SK-N-DZ (cell line): ENCODE measurements at places on chromosomes 7 and 10.

GRCh38 chr7:8277394-8277982 lies 15.5 kb upstream of the ICA1 start:
- DNase-seq = no peak

DNA sequence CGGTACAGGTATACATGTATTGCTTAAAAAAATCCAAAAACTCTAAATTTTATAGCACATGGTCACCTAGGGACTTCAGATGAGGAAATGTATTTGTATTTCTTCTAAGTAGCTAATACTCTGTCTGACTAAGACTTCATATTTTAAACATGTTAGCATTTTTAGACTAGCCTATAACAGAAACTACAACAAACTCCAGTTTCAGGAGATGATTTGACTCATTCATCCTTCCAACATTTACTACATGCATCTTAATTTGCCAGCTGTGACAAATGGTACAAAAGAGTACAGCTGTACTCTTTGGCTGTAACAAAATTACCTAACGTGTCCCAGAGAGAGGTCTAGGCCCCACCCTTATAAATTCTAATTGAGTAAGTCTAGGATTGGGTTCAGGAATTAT lies 22.2 kb downstream of the TMEM209 start:
- no peak for DNase-seq

DNA sequence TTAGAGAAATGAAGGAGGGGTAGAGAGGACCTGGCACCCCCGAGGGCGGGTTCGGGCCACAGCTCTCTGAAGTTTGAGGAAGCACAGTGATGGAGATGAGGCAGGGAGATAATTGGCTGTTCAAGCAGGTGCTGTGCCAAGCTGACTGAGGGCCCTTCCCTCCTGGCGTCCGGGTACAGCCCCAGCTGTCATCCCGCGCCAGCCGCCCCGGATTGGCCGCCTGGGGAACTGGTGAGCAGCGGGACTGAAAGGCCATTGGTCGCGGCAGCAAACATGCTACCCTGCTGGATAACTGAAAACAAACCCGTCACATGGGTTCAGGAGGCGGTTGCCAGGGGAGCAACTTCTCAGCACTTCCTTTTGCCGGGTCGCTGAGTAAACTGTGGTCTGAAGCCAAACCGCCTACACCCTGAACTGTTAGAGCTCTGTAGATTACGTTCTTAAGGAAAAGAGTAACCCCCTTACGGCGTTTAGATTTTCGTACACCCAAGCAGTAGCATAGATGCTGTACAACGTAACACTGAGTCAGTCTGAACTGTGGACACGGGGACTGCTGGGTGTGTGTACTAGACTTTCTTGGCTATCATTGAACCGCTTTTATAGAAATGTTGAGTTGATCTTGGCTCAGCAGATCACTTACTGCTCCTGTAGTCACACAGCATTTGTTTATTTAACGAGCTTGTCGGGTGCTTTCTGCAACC lies 1.3 kb downstream of the INSIG1 start:
- peak; percentile 89 for DNase-seq

GRCh38 chr10:69413221-69413865 lies 3.4 kb downstream of the TACR2 start:
- peak; percentile 61 for DNase-seq

GRCh38 chr10:13993169-13993568 lies 337.6 kb downstream of the FRMD4A start:
- no peak for DNase-seq

- DNase-seq = no peak
These were observed 31.3 kb downstream of the KIAA1217 start for GRCh38 chr10:24240041-24240751.

DNA sequence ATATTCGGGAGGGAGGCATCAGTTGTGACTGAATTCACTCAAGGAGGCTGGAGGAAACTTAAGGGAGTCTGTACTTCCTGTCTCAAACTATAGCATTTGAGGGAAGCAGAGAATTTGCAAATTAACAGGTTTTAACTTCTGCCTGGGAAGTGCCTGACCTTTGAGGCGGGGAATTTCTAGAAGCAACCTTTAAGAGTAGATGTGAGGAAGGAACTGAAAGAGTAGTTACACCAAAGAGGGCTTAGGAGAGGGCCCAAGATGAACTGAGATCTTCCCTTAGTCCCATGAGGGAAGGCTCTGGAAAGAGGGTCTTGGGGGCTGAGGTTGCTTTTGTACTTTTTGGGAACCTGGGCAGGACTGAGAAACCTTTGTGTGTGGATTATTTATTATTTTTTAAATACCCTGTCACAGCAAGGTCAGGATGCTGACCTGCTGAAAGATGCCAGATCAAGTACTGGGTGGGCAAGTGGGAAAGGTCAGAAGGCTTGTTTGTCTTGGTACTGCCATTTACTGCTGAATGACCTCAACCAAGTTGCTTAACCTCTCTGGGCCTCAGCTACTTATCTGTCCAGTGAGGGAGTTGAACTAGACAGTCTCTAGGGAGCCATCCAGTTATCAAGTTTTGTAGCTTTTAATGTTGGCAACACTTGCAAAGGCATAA lies 2.4 kb downstream of the GPR158 start:
- no peak for DNase-seq

DNA sequence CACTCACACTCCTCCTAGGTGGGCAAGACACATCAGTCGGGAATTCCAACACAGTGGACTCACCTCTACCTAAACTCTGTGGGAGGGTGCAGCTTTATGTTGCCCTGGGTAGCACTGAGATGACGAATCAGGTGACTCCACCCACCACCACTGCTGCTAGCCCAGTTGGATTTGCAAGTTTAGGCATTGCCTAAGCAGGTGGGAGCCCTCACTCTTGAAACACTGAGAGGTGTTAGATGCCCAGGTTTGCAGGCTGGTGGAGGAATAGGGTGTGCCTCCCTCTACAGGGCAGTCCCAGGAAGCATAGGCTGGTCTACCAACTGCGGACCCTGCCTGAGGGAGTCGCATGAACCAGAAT lies 708.9 kb downstream of the POM121L12 start:
- DNase-seq = no peak

DNA sequence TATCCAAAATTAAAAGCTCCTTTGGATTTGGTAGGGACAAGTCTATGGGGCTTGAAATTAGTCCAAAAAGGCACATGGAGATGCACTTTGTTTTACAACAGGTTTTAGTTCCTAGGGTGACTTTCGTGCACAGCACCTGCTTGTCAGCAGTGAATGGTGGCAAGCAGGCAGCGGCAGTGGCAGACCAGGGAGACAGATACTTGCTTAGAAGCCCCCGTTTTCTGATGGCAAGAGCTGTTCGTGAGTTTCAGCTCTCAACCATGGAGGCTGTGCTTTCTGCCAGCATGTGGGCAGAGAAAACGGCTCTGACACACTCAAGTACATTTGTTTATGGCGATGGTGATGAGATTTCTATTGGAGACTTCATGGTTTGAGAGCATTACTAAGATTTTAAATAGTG lies 61.7 kb upstream of the SHH start:
- no peak for DNase-seq

- no peak for DNase-seq
These were observed 761.7 kb downstream of the GRID1 start for GRCh38 chr10:85604884-85605283.

- DNase-seq = peak; percentile 47
These were observed 1139.4 kb downstream of the XPNPEP1 start for GRCh38 chr10:108783897-108784296.

DNA sequence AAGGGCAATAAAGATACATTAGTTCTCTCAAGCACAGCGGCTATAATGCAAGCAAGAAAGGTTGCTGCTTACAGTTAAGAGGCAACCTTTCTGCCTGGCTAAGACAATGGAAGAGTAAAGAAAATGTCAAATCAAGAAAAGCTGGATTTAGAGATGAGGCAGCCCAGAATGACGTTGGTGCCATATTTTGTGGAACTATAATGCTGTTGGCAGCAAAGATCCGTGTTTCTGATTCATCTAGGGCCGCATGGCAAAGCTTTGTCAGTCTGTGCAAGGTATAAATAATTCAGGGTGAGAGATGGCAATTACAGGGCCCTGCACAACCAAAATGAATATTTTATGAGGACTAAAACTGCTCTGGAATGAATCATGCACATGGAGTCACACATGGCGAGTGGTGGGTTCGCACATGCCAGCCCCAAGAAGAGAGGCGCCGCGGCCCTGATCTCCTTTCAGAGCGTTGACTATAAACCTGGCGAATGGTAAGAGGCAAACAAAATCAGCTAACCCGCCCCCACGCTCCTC lies 76.6 kb downstream of the EBF3 start:
- no peak for DNase-seq

GRCh38 chr10:96168546-96168945 lies 38.4 kb downstream of the ZNF518A start:
- no peak for DNase-seq

DNA sequence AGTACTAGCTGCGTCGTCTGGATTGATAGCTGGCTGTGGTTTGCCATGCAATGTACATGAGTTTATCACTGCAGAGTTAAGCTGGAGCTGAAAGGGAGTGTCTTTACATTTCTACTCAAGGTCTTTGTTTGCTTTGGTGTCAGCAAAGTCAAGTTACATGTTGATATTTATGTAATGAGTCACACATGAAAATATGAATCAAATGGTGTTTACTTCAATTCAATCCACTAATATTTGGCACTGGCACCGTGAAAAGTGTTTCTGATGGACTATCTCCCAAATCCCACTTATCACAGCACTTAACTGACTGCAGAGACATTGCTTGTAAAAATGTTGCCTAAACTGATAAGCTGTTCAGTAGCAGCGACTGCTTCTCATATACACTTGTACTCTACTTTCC lies 395.9 kb downstream of the TFEC start:
- DNase-seq = no peak

DNA sequence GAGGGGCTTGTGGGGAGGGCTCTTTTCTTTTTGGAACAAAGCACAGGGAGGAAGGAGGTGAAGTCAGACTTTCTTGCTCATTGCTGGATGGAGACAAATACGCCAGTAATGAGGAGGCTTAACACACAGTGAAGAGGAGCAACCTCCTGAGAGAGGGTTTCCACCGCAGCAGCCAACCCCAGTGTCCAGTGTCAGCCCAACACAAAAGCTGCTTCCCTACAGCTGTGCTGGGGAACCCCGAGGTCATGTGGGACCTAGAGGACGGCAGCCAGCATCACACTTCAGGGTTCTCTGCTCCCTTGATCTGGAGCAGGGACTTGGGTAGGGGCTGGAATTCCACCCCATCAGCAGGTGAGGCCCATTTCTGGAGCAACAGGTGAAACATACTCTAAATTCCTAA lies 7.7 kb downstream of the BLNK start:
- DNase-seq = no peak

- no peak for DNase-seq
These were observed 58.1 kb upstream of the CTTNBP2 start for GRCh38 chr7:117931314-117931713.

GRCh38 chr10:108450280-108450679 lies 1285.8 kb upstream of the SORCS1 start:
- no peak for DNase-seq

GRCh38 chr7:45173596-45174327 lies 16.2 kb downstream of the RAMP3 start:
- DNase-seq = no peak

- DNase-seq = no peak
These were observed 31.3 kb downstream of the C10orf105 start for GRCh38 chr10:71688256-71688655.

DNA sequence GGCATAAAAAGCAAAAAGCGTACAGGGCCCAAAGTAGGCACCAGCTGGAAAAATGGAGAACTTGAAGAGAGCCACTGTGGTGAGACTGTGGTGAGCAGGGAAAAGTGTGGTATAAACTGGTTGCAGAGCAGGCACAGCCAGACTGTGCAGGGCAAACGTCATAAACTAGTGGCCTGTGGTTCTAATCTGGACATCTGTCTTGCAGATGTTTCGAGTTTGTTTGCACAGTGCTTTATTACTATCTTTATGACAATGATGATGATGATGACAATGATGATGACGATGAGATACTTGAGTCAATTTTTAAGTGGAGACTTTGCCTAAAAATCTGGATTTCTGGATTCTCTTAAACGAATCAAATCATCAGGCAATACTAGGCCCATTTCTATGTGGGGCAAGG lies 45.7 kb downstream of the SEMA3C start:
- no peak for DNase-seq

DNA sequence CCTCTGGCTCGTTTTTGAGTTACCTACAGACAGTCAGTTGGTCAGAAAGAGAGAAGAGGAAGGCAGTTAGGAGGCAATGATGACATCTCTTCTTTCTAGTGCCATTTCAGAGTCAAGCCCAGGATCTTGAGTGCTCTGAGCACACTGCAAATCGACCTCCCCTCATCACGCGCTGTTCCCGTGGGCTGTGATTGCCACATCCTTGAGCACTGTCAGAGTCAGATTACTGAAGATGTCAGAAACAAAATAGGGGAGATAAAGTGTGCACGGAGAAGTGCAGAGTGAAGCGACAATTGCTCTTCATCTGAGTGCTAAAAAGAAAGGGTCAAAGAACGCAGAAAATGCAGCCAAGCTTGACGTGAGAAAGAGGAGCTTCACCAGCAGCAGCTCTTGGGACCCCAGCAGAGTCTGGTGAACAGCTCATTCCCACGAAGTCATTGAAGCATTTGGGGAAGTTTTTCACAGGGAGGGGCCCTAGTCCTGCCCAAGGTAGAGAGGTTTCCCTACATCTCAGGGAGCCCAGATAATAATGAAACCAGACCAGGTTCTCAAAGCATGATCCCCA lies 661.7 kb upstream of the AUTS2 start:
- DNase-seq = no peak

DNA sequence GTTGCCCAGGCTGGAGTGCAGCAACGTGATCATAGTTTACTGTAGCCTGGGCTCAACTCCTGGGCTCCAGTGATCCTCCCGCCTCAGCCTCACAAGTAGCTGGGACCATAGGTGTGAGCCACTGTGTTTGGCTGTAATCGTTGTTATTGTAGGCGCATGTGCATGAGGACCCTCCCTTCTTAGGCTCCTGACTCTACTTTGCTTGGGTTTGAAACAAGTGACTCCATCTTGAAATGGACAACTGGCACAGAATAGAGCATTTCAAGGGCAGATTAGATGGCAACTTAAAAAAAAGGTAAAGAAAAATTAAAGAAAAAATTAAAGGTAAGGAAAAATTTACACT lies 15.4 kb upstream of the GIMAP8 start:
- no peak for DNase-seq

GRCh38 chr10:101019440-101019703 lies 11.6 kb downstream of the PDZD7 start:
- DNase-seq = no peak

DNA sequence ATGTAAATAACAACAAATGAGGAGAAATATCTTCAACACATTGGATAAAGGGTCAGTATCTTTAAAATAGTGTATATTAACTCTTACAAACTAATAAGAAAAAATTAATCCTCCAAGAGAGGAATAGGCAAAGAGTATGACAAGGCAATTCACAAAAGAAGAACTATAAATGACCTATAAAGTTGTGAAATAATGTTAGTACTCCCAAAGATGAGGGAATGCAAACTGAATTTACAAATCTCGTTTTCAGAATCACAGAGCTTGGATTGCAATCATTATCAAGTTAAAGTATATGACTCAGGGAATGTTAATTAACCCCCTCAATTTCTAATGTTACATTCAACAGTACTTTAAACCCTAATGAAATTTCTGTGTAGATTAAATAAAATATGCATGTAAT lies 87.3 kb upstream of the TARP start:
- no peak for DNase-seq
